Endothelial cell of coronary artery (primary cell): ENCODE measurements at places on chromosomes 6 and 20. TPM values are rescaled to one million over a fixed set of nuclear protein-coding genes. Genes with fewer than 3 reads are reported as not detected.

The PIM1 gene
- total RNA-seq = 1.4 and 3.6 TPM in 2 replicates

The MYLK2 gene
- 0.36 and 1.1 TPM in 2 replicates for total RNA-seq

The DLK2 gene
- 0.09 and 0.28 TPM in 2 replicates for total RNA-seq

The DSN1 gene
- total RNA-seq = 10.9 and 16.9 TPM in 2 replicates

The SLC22A2 gene
- under 0.01 TPM in 1 of 2 replicates, not detected in the other for total RNA-seq

The C6orf52 gene
- not detected in 2 replicates for total RNA-seq

The HLA-DRB5 gene
- total RNA-seq = 0.09 and 0.19 TPM in 2 replicates

The LY6G5B gene
- 2.2 and 3.6 TPM in 2 replicates for total RNA-seq

The DNAH8 gene
- total RNA-seq = under 0.01 and 0.19 TPM in 2 replicates

The NTSR1 gene
- 0.19 and 0.27 TPM in 2 replicates for total RNA-seq
